Femur (tissue), 1 donor: ENCODE measurements at places on chromosomes 13 and 19.

DNA sequence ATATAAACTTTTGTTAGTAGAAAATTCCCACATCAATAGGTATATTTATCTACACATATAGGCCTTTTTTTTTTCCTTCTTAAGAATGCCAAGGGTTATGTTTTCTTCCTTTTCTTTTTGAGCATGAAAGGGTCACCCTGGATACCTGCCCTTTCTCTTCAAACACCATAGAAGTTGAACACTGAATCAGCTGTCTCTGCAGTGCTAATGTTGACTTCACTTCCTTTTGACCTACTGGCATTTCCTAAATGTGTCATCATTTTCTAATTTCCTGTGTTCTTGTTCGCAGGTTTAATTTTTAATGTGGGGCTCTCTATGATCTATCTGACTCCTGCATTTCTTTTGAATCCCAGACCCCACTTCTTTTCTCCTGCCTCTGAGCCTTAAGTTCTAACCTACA, 532.0 kb downstream of the GPC6 start:
- no peak for DNase-seq

- DNase-seq = no peak
These were observed 117.5 kb downstream of the ZNF429 start for GRCh38 chr19:21622920-21623319.

- DNase-seq = no peak
These were observed 8.8 kb upstream of the RLN3 start for GRCh38 chr19:14019100-14019499.

DNA sequence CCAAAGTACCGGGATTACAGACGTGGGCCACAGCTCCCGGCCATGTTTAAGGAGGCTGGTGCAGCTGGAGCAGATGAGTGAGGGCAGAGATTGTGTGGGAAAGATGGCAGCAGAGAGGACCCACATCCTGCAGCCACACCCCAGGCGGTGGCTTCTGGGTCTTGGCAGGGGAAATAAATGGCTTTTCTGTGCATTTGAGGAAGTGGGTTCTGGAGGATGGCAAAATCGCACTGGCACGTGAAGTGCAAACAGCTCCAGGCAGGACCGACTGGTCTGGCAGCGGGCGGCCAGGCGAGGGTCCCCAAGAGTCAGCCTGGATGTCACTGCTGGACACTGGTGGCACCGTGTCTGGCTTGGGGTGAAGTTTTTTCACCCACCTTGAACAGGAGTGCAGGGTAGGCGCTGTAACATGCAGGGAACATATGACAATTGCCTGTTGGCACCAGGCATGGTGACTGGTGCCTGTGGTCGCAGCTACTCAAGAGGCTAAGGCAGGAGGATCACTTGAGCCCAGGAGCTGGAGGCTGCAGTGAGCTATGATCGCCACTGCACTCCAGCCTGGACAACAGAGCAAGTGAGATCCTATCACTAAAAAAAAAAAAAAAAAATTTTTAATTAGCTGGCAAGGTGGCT, 8.4 kb downstream of the B3GNT3 start:
- no peak for DNase-seq

GRCh38 chr13:95201814-95202651, 99.2 kb downstream of the ABCC4 start:
- no peak for DNase-seq

DNA sequence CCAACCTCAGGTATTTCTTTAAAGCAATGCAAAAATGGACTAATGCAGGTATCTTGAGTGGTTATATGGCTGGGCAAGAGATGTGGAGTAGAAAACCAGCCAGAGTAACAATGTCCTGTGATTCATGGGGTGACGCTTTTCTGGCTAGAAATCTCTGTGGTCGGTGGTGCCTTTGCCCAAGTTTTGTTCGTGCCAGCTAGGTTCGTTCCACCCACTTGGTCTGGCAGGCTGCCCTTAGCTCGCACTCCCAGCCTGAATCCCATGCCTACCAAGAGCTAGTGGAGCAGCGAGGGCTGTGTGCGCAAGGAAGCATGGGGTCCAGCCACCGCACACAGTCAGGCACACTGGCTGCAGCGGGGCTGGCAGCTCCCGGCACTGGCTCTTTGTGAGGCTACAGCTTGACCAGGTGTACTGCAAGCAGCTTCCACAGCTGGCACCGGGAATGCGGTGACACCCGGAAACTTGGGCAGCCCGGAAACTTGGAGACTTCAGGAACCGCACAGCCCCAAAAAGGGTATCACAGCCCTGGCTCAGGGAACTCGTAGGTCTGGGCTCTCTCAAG, 349.6 kb upstream of the PCDH20 start:
- DNase-seq = no peak

DNA sequence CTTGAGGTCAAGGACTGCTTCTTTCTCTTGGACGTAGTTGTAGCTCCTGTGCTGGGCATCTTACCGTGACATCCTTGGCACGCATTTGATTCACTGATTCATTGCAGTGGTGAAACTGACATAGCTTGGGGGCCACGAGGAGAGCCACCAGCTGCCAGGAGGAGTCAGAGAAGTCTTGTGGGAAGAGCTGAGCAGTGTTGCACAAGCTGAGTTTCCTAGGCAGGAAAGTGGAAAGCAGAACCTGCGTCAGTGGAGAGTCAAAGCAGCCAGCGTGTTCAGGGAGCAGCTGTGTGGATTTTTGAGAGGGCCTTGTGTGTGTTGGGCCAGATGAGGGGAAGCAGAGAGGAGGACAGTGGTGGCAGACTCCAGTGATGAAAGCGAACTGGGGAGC, 5.3 kb upstream of the GPR183 start:
- peak; percentile 60 for DNase-seq

- DNase-seq = no peak
These were observed 165.9 kb upstream of the RNF113B start for GRCh38 chr13:98342953-98343352.

GRCh38 chr13:98349731-98350305, 172.7 kb upstream of the RNF113B start:
- DNase-seq = no peak

- DNase-seq = no peak
These were observed 4.8 kb downstream of the TJP3 start for GRCh38 chr19:3712663-3713611.

DNA sequence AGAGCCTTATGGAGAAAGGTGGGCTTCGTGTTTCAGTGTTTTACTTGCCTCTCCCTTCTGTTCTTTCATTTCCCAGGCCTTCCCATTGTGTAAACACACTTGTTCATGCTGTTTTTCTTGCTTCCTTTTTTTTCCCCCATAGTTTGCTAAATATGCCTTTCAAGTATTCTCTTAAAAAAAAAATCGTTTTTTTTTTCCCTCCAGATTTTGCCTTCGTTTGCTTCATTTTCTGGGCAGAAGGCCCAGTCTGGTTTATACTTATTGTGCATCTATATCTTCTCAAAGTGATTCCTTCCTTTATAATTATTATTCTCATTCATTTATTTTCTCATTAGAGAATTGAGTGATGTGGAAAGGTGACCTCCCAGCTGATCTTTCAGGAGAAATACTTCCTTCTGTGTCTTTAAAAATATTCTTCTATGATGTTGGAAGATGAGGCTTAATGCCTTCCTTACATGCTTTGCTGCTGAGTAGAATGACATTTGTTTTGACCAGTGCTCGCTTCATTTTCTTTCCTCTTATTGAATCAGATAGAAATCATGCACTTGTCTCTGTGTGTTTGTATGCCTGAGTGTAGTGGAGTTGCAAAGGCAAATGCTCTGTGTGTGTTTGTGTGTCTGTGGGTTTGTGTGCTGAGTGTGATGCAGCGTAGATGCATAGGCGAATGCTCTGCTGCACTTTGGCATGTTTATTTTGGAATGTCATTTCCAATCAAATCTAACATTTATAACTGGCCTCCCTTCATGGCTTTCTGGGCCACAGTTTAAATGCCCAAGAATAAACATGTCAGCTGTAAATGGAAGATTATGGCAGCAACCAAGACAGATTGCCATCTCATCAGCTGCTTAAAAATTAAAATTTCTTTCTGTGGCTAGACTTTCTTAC, 591.4 kb downstream of the FGF9 start:
- DNase-seq = no peak

DNA sequence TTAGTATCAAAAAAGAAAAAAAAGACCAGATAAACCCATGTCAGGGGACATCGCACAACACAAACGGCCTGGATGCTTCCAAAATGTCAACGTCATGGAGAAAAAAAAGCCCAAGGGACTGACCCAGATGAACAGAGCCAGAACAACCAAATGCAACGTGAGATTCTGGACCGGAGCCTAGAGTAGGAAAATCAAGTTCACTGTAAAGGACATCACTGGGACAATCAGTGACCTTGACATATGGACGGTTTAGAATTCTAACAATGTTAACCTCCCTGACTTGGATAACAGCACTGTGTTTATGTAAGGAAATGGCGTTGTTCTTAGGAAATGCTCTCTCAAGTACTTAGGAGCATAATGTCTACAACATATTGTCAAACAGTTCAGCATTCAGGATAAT, 15.1 kb upstream of the EMP3 start:
- DNase-seq = peak; percentile 43

- no peak for DNase-seq
These were observed 6.9 kb upstream of the PLEKHF1 start for GRCh38 chr19:29658221-29658991.

GRCh38 chr13:111270765-111271698, 49.4 kb upstream of the TEX29 start:
- DNase-seq = no peak

- DNase-seq = no peak
These were observed 89.7 kb downstream of the AKAP11 start for GRCh38 chr13:42361701-42362100.

DNA sequence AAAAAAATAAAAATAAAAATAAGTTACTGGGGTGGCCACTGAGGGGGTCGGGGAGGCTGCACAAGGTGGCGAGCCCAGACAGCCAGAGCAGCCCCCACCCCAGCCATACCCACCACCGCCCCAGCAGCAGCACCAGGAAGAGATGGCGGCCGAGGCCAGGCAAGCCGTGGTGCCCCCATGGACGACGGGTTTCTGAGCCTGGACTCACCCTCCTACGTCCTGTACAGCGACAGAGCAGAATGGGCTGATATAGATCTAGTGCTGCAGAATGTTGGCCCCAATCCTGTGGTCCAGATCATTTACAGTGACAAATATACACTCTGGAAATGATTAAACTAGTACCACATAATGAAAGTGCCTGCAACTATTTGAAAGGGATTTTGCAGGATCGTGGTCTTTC, 71.6 kb upstream of the ZDHHC20 start:
- no peak for DNase-seq

DNA sequence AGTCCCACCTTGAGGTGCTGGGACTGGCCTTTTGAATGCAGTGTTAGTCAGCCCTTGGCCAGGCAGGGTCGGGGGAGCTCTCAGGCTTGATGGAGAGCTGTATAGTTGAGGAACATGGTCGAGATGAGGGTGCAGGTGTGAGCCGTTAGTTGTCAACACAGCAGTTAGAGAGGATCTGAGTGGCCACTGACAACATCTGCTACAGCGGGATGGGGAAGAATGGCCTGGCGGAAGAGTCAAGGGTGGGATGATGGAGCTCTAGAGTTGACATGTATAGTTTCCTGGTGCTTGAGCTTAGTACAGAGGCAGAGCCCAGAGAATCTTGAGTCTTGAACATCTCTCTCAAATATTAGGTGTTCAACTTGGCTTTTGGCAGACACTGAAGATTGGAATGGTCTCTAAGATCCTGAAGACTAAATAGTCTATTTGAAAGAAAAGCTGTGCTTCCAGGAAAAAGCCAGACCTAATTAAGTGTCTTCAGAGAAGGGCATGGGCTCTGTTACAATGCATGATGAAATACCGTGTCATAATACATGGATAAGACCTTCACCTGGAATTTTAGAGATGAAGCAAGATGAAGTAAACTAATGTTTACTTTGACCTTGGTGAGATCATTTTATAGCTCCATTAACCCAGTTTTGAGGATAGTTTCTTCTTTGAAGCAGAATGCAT, 9.7 kb downstream of the PCCA start:
- no peak for DNase-seq

DNA sequence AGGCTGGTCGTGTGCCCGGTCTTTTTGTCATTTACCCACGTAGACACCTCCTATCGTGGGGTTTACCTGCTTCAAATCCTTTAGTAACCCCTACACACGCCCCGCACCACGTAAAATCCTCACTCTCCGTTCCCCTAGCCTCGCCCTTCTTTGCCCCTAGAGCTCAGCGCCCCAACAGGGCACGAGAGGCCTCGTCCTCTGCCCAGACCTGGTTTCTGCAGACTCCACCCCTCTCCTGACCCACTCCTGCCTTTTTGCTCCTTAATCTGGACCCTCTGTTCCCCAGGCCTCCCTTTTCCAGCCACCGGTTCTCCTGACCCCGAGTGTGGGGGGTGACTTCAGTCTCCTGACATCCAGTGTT, 412 bp downstream of the ZNF528 start:
- DNase-seq = no peak

GRCh38 chr13:109836629-109837607, 50.5 kb upstream of the IRS2 start:
- no peak for DNase-seq

DNA sequence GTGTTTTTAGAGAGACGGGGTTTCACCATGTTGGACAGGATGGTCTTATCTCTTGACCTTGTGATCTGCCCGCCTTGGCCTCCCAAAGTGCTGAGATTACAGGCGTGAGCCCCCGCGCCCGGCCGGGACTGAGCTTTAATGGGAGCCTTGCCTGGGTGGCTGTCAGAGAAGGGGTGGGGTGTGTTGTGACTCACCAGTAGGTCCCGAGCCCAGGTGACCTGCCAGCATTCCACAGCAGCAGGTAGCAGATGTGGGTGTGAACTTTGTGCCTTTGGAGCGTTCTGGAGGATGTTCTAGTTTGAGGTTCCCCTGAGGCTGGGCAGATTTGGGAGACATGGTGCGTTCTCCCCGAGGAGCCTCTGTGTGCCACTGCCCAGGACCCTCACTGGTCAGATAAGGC, 7.1 kb upstream of the EPN1 start:
- DNase-seq = no peak

DNA sequence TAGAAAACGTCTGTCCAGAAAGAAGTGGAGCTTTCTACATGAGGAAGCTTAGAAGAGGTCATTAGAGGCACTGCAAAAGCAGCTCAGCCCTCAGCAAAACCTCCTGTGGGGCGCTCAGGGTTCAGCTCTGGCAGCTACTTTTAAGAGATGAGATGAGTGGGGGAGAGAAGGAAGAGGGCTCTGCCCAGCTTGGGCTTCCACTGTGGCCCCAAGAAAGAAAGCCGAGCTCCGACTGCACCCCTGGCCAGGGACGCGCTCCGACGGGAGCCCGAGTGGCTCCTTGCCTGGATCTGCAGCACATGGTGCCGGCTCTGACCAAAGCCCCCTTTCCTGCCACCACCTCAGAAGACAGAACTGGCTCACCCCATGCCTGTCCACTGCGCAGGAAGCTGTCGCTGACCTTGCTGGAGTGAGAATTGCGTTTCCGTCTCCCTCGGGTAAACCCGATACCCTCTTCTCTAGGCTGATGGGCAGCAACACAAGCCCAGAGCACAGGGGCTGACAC, 36.4 kb downstream of the NAXD start:
- DNase-seq = no peak

GRCh38 chr13:24459234-24459633, 53.3 kb downstream of the PARP4 start:
- DNase-seq = no peak

- DNase-seq = no peak
These were observed 460.0 kb downstream of the COG6 start for GRCh38 chr13:40115426-40115825.
